Peyer's patch (tissue), 4 donors: ENCODE measurements at places on chromosomes 12 and 14. TPM values are rescaled to one million over a fixed set of nuclear protein-coding genes. Genes with fewer than 3 reads are reported as not detected.

RPGRIP1 gene
- total RNA-seq: 3.3 TPM

GARIN6 gene
- total RNA-seq: not detected

ADAMTS20 gene
- not detected for total RNA-seq

GPRC5D gene
- total RNA-seq: not detected

EEA1 gene
- total RNA-seq: 31.6 TPM

SLCO1B1 gene
- total RNA-seq: not detected

SPIC gene
- not detected for total RNA-seq

PLEKHG7 gene
- 2.4 TPM for total RNA-seq

ZCCHC8 gene
- total RNA-seq: 20.5 TPM

CLECL1 gene
- total RNA-seq: not detected

ZDHHC22 gene
- total RNA-seq: 0.57 TPM

CATSPERB gene
- 11.6 TPM for total RNA-seq

ZNF268 gene
- total RNA-seq: 15.8 TPM

TAS2R13 gene
- total RNA-seq: not detected

GALNT6 gene
- 62.2 TPM for total RNA-seq

WIF1 gene
- not detected for total RNA-seq

CNTN1 gene
- 0.53 TPM for total RNA-seq

PTGDR gene
- total RNA-seq: 3.8 TPM

NR2C1 gene
- total RNA-seq: 39.1 TPM

OR6C2 gene
- not detected for total RNA-seq

A2ML1 gene
- not detected for total RNA-seq

GRIP1 gene
- 1.7 TPM for total RNA-seq

LRRC10 gene
- not detected for total RNA-seq

CCNT1 gene
- 68.5 TPM for total RNA-seq

SLC7A8 gene
- 21.9 TPM for total RNA-seq

POTEM gene
- total RNA-seq: not detected

CAMKK2 gene
- total RNA-seq: 23.1 TPM

TUNAR gene
- total RNA-seq: not detected
